ENCODE measurements at places on chromosomes 6 and 20.

GRCh38 chr6:14638906-14639761 lies 521.6 kb downstream of the CD83 start:
- peak; percentile 68 for DNase-seq

DNA sequence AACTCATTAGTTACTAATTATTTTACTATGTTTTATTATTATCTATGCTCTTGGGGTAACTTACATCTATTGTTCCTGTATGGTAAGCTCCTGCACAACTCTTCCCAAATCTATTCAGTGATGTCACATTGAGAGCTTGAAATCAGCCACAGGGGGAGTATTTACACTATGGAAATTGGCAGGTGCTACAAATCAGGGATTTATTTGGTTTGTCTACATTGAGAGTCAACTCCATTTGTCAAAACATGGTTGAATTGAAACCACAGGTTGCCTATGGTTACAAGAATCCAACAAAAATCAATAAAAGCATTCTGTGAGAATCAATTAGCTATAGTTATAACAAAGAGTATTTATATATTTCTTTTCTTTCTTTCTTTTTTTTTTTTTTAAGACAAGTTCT lies 3.9 kb upstream of the FITM2 start:
- DNase-seq, result no peak

DNA sequence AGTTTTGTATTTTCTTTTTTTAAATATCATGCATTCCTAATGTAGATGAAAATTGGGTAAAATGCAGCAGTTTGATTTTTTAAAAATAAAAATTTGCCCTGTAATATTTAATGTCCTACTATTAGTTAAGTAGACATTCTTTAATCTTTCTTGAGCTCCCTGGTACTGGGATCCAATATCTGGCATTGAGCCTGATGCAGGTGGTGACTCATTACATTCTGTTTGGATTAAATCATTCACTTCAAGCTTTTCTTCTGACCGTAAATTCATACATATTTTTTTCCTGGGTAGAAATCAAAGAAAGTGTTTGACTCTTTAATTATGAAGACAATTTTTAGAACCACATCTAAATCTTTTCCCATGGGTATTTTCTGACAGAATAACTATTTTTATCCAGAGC lies 768.8 kb upstream of the SLC35B3 start:
- DNase-seq, result no peak

DNA sequence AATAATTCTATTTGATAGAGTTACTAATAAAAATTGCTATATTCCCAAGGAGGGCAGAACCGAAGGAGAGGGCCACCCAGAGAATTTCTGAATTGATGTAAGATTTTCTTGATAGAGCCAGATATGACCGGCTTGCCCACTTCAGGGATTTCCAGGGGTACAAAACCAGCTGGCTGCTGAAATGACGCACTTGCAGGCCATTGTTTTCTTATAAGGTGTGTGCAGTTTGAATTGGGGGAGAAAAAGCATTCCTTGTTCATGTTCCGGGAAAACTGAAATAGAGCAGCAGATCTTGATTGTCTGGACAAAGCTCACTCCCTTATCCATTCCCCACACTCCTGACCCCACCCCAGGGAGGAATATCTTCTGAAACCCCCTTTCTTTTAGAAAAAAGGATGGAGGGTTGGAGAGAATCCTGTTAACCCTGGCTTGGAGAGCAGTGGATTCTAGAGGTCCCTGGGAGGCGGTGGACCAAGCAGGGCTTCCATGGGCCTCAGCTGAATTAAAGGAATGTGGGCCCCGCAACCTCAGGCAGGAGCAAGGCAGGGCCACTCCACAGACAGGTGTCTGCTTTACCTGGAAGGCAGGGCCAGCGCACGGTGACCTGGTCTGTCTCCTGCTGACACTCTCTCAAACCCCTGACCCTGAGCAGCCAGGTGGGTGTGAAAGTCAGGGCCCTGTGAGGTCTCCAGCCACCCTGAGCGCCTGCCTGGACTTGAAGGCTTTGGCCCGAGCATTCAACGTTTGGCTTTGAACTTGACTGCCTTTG lies 96.4 kb downstream of the TMEM170B start:
- no peak for DNase-seq

DNA sequence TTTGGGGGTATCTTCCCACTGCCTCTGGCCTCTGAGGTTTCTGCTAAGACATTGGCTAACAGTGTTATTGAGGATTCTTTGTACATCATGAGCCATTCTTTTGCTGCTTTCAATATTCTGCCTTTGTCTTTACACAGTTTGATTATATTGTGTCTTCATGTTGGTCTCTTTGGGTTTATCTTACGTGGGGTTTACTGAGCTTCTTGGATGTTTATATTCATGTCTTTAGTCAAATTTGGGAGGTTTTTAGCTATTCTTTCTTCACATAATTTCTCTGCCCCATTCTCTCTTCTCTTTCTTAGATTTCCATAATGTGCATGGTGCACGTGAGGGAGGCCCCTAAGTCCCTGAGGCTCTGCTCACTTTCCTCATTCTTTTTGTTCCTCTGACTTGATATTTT lies 7.6 kb downstream of the ENTPD6 start:
- DNase-seq, result no peak

DNA sequence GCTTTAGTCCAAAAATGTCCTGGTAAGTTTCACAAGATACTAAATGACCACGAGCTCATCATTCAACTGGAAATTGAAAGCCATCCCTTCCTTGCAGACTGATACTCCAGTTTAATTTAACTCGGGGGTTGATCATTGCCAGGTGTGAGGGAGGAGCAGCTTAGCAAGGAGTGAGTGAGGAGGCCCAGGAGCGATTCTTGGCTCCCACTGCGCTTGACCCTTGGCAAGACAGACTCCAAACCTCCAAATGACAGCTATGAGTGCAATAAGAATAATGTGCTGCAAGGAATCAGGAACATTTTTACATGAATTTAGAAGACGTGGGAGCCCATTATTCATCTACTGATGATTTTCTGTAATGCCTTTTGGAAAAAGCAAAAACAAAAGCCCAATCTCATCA lies 64.9 kb downstream of the LAMA4 start:
- no peak for DNase-seq

DNA sequence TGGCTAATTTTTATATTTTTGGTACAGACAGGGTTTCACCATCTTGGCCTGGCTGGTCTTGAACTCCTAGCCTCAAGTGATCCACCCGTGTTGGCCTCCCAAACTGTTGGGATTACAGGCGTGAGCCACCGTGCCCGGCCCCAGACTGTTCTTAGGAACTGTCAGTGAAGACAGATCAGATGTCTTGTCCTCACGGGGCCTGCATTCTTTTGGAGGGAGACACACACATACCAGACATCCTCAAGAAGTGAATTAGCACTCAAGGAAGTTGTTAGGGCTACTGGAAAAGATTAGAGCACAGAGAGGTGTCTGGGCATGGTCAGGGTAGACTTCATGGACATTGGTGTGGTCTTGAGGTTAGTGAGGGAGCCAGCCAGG lies 10.3 kb upstream of the LPIN3 start:
- no peak for DNase-seq

- peak; percentile 1 for DNase-seq
Observed at GRCh38 chr20:61332016-61332975, 80.2 kb downstream of the CDH4 start.

DNA sequence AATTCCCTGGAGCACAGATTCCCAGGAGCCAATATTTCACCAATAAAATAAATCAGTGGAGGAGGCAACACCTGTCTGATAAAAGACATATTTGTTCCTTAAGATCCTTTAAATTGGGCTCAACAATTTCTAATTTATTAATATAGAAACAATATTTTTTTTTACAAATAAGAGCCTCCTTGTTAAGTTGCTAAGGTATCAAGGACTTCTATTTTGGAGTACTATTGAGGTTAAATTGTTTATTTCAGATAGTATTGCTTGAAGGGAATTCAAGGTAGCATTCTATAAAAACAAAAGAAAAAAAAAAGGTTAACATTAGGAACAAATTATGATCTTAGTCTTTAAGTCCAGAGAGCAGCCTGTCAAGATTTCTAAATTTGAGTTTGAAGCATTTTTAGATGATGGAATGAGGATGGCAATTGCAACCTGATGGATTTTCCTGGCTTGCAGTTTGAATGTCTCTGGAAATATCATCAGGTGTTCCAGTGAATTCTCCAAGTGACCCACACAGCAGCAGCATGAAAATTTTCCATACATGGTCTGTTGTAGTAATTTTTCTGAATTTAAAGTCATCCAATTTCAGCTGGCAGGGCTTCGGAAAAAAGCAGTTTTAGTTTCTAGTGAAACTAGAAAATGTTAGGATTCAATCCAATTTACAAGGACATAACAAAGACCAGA lies 19.3 kb upstream of the NCR2 start:
- no peak for DNase-seq

DNA sequence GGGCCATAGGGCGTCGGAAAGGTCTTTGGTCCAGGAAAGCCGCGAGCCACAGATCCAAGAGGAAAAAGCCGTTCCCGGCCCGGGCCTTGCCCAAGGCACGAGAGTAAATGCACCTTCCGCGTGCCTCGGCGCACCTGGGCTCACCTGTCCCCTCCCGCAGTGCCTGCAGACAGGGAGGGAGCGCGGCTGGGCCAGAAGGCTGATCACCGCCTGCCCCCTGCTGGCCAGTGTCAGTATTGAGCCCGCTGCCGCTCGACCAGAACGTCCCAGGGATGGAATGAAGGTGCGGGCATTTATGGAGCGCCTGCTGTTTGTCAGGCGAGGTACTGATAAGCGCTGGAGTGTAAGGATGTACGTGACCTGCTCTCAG lies 679 bp upstream of the LPIN3 start:
- peak; percentile 83 for DNase-seq

- DNase-seq, result no peak
Observed at GRCh38 chr20:57156011-57156729, 110.3 kb downstream of the BMP7 start.

DNA sequence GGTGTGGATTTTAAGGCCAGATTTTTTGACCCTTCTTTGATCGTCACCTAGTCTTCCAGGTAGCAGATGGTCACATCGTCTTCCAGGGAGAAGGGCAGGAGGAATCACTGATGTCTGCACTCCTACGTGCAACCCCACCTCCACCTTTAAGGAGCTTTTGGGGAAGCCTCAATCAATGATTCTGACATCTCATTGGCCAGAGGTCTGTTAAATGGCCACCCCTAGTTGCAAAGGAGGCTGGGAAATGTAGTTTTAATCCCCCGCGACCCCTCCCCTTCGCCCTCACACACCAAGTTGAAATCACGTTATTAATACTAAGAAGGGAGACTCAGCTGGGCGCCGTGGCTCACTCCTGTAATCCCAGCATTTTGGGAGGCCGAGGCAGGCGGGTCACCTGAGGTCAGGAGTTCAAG lies 151.4 kb downstream of the BCAS1 start:
- no peak for DNase-seq

DNA sequence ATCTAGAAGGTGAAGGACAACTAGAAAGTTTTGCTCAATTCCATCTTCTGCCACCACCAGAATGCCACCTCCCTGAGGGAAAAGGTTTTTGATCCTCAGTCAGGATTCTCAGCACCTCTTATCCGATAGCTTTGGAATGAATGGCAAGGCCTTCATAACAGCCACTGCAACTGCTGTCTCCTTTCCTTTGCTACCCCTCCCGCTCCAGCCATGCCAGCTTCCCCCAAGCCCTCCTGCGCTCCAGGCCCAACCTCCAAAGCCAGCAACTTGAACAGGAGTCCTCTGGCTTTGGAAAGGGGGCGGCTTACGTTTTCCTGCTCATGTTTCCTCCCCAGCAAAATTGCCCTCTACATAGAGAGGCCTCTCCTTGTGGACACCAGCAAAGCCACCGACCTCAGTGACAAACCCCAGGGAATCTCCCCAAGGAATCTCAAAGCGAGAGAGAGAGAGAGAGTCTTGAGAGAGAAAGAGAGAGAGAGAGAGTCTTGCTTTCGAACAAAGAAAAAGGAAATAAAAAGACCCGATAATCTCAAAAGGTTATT lies 420 bp upstream of the BTN2A1 start:
- DNase-seq, result no peak

DNA sequence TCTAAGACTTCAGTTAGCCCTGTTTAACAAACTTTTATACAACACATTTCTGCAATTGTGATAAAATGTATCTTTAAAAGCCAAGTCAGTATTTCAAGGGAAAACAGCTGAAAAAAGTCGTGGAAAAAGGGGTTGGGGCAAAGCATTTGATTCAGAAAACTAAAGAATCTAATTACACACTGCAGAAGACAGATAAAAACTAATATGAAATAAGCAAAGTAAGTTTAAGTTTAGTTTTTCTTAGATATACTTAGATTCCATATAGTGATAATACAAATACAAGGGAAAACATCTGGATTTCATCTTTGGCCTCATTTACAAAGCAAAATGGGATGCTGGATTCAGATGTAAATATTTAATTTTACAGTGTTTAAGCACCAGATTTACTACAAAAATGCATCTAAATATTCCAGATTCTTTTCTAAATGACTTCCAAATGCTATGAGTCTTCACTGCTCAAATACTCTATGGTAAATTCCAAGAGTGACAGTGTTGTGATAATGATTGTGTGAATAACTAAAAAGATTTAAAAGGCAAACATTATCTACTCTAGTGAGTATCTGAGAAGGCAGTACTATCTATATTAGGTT lies 1.5 kb upstream of the ADNP start:
- no peak for DNase-seq

- no peak for DNase-seq
Observed at GRCh38 chr6:22141241-22141745, 155.5 kb downstream of the PRL start.

DNA sequence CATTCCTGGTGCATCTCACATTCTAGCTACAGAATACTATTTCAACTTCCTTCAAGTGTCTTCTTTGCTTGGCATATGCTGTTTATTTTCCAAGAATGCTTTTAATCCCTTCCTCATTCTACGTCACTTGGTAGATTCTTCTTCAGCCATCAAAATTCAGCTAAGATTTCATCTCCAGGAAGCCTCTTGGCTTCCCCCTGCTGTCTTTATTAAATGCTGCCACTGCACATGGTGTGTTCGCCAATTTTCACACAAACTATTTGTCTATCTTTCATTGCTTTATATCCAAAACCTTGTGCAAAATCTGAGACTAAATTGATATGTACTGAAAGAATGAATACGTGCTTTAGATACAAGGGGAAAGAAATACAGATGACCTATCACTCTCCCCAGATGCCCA lies 253.0 kb downstream of the RFPL4B start:
- no peak for DNase-seq

- no peak for DNase-seq
Observed at GRCh38 chr6:79797912-79798311, 149.4 kb downstream of the ELOVL4 start.

GRCh38 chr20:18657575-18657974 lies 69.7 kb downstream of the DTD1 start:
- no peak for DNase-seq

DNA sequence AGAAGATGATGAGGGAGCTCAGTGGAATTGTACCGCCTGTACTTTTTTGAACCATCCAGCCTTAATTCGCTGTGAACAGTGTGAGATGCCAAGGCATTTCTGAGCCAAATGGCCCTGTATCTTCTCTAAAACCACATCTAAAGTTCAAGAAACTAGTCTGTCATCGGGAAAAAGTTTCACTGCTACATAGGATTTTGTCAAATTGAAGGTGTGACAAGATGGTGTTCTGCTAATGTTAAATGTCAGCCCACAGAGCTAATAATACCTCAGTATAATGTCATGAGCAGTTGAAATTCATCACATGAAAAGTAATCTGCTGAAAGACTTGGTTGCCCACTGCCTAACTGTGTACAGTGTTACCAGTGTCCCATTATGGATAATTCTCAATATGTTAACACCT lies 9.6 kb downstream of the SUMO4 start:
- no peak for DNase-seq
